ENCODE measurements at places on chromosomes 3 and 15.

DNA sequence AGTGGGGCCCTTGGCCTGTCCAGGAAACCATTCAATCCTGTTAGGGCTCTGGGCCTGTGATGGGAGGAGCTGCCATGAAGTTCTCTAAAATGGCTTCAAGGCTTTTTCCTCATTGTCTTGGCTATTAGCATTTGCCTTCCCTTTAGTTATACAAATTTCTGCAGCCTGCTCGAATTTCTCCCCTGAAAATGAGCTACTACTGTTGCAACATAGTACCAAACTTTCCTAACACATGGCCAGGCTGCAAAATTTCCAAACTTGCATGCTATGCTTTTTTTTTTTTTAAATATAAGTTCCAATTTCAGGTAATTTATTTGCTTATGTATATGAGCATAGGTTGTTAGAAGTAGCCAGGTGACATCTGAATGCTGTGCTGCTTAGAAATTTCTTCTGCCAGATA, 560.8 kb upstream of the TBL1XR1 start:
- no peak for ATAC-seq

GRCh38 chr15:73305331-73306211, 63.2 kb downstream of the HCN4 start:
- no peak for ATAC-seq

GRCh38 chr15:61336026-61336638, 107.0 kb upstream of the RORA start:
- no peak for ATAC-seq

- ATAC-seq = no peak
Observed at GRCh38 chr3:60574046-60574769, 677.0 kb downstream of the FHIT start.

DNA sequence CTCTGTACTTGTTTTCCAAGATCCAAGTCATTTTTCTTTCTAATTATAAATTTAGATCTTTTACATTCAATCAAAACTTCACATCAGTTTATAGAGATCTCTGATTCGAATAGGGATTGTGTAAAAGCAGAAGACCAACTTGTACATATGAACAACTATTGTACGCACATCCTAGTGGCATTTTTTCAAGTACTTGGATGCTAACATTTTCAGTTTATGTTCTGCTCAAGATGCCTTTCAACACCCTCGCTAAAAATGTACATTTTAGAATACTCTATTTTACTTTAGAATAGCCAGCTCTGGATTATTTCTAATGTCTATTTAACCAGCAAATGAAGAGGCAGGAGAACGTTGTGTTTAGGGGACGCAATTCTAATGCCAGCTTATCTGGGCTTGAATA, 340.7 kb downstream of the ROBO1 start:
- ATAC-seq = no peak

DNA sequence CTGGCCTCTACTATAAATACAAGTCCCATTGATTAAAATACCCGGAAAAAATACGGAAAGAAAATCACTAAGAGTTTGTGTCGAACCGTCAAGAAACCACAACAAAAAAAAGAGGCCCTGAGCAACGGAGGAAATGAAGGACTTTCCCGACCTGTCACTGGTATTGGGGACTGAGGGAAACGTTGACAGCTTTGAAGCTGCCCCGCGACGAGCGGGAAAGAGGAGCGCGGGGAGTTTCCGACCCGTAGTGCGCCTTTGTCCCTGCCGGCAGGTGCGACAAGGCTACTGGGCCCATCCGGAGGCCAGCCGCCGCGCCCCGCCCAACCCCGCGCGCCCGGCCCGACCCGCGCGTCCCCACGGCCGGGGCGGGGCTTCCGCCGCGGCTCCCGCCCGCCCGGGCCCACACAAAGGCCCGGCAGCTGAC, 416 bp downstream of the PBRM1 start:
- ATAC-seq = peak; percentile 77

GRCh38 chr3:116453666-116454346, 8.5 kb upstream of the LSAMP start:
- ATAC-seq = no peak

GRCh38 chr3:5321666-5322340, 134.3 kb downstream of the EDEM1 start:
- ATAC-seq = no peak

DNA sequence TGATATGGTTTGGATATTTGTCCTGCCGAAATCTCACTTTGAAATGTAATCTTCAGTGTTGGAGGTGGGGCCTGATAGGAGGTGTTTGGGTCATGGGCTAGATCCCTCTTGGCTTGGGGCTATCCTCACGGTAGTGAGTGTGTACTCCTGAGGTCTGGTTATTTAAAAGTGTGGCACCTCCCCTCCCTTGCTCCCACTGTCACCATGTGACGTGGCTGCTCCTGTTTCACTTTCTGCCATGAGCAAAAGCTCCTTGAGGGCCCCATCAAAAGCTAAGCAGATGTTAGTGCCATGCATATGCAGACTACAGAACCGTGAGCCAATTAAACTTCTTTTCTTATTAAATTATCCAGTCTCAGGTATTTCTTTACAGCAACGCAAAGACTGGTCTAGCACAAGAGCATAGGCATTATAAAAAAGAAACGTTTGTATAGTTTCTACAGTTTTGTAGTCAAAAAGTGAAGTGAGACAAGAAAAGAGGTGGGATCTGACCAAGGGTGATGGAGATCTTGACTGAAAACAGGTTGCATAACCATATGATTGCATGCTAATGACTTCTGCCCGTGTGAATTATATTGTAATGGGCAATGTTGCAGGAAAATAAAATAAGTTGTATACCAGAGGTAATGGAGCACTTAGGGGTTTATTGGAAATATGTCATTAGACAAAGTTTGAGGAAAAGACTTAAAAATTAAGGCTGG, 28.5 kb upstream of the CLASP2 start:
- ATAC-seq = no peak

DNA sequence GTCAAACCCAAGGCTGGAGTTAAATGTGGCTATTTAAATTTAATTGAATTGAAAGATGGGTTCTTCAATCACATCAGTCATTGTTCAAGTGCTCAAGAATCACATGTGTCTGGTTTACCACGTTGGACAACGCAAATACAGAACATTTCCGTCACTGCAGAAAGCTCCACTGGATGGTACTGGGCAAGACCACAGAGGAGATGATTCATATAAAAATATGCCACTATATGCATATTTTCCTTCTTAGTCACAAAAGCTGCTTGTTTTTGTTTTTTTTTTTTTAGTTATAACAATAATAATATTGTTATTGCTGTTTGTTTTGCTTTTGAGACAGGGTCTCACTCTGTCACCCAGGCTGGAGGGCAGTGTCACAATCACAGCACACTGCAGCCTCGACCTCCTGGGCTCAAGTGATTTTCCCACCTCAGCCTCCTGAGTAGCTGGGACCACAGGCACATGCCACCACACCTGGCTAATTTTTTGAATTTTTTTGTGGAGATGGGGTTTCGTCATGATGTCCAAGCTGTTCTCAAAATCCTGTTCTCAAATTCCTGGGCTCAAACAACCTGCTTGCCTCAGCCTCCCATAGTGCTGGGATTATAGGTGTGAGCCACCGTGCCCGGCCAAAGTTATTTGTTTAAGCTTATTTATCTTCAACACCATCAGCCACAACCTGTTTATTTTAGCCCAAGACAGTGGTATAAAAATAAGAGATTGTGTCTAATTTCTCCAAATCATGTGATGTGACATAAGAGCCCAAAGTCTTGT, 19.4 kb downstream of the RTP3 start:
- ATAC-seq = peak; percentile 38

DNA sequence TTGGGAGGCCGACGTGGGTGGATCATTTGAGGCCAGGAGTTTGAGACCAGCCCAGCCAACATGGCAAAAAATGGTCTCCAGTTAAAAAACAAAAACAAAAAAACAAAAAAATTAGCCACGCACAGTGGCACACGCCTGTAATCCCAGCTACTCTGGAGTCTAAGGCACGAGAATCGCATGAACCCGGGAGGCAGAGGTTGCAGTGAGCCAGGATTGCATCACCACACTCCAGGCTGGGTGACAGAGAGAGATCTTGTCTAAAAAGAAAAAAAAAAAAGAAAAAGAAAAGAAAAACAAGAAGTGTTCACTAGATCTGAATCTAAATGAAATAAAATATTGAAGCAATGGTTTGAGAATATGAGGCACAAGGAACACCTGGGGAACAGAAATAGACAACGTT, 36.7 kb downstream of the SLC9A9 start:
- no peak for ATAC-seq

Data from activated CD4-positive, CD25-positive, alpha-beta regulatory T cell treated with anti-CD3 and anti-CD28 coated beads, Interleukin-2, amount 50 U/mL, for 24 hours (primary cell).